ENCODE measurements at places on chromosomes 1 and 21.

GRCh38 chr1:35887508-35887907 lies 4.5 kb downstream of the AGO1 start:
- no peak for DNase-seq

DNA sequence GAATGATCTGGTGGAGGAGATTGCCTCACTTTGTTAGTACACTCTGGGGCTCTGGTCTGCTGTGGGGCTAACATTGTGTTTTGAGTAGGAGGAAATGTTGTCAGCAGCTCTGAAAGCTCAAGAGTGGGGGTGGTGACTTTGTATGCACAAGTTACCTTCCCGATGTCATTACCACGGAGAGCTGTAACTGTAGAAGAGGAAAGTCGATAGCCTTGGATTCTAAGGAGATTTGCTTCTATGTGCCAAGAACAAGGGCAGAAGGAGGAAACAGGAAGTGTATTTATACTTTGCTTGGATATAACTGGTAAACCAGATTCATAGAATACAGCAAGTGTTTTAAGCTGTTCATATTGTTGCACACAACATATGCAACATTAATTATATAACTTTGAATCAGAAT lies 196.1 kb downstream of the AMY1C start:
- DNase-seq: no peak

GRCh38 chr1:228272831-228273571 lies 65.2 kb downstream of the OBSCN start:
- DNase-seq: no peak

- no peak for DNase-seq
These were observed 98.5 kb upstream of the VANGL1 start for GRCh38 chr1:115543247-115543646.

DNA sequence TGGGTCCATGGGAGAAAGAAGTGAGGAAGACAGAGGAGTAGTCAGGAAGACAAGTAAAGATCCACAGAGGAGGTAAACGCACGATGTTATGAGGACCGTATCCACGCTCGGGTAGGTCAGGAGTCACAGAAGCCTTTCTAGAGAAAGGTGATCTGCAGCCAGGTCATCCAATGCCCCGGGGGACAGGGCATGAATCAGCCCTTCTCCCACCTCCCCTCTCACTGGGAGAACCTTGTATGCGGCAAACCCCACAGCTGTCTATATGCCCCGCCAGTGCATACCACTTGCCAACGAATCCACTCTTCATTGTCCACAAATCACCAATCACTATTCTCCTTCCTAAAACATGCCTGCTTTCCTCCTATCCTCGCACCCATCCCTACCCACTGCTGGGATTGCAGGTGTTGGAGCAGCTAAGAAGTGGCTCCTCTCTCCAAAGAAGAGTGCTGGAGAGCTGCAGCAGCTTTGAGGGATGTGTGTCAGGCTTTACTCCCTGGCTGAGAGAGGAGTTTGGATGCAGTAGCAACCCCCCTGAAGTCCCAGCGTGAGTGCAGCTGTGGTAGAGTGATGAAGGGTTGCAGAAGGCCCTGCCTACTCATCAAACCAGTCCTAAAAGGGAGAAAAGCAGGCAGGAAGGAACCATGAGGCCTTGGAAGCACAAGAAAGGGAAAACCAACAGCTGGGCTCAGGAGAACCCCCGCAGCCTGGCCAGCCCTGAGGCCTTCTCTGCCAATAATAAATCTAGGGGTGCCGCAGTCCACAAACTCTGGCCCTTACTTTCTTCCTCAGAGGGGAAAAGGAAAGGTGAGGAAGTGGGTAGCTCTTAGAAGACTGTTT lies 102.2 kb upstream of the GADD45A start:
- no peak for DNase-seq

- no peak for DNase-seq
These were observed 174.0 kb downstream of the CRB1 start for GRCh38 chr1:197441999-197442414.

DNA sequence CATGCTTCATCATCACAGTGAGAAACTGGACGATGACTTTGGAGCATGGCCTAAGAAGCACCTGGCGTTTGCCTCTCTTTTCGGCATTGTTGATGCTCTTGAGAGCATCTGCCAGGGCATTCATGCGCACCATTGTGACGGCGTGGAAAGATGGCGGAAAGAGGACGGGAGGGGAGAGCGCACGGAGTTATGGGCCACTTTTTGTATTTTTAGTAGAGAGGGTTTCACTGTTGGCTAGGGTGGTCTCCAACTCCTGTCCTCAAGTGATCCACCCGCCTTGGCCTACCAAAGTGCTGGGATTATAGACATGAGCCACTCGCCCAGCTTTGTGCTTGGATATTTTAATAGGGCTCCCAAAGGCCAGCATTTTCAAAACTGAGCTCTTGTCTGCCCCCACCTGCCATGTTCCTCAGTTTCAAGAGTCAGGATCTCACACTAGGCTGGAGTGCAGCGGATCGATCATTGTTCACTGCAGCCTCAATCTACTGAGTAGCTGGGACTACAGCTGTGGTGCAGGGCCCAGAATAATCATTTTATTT lies 5.3 kb downstream of the RPS8 start:
- no peak for DNase-seq

DNA sequence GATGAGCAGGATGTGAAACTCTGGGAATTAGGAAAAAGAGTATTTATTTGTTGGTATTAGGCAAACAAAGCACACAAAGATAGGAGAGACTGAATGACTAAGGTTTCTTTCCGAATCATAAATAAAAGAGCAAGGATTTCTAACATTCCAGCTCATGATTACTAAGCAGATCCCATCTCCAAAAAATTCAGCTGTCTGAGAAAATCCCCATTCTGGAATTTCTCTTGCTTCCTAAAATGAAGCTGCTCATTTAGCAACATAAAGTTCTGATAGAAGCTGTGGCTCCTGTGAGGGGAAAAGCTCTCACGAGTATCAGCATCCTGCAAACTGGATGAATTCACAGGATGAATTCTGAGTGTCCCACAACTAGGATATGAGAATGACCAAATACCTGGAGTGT lies 6.7 kb upstream of the SH2D5 start:
- DNase-seq: no peak

DNA sequence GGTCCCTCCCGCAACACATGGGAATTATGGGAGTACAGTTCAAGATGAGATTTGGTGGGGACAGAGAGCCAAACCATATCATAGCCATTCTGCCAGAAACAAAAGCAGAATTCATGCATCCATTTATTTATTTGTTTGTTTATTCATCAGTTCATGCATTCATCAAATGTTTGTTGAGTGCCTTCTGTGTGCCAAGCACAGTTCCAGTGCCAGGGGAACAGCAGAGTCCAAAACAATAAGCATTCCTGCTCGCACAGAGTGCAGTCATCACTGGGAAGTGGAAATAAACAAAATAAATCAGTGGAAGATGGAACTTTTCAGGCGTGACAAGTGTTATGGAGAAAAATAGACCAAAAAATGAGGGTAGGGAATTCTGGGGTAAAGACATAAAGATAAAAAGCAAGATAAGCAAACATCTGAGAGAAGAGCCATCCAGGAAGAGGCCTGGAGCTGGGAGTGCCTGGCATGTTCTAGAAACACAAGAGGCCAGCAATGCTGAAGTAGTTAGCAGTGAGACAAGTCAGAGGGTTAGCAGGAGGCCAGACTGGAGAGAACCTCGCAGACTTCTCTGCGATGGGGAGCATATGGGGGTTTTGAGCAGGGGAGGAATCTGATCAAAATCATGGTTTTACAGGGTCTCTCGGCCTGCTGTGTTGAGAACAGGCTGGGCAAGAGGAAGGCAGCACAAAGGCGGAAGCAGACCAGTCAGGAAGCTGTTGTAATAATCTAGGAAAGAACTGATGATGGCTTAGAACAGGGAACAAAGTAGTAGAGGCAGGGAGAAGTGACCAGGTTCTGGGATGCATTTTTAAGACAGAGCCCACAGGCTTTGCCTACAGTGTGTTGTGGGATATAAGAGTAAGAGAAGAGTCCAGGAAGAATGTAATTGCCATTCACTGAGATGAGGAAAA lies 113.2 kb downstream of the GLUL start:
- DNase-seq: no peak

DNA sequence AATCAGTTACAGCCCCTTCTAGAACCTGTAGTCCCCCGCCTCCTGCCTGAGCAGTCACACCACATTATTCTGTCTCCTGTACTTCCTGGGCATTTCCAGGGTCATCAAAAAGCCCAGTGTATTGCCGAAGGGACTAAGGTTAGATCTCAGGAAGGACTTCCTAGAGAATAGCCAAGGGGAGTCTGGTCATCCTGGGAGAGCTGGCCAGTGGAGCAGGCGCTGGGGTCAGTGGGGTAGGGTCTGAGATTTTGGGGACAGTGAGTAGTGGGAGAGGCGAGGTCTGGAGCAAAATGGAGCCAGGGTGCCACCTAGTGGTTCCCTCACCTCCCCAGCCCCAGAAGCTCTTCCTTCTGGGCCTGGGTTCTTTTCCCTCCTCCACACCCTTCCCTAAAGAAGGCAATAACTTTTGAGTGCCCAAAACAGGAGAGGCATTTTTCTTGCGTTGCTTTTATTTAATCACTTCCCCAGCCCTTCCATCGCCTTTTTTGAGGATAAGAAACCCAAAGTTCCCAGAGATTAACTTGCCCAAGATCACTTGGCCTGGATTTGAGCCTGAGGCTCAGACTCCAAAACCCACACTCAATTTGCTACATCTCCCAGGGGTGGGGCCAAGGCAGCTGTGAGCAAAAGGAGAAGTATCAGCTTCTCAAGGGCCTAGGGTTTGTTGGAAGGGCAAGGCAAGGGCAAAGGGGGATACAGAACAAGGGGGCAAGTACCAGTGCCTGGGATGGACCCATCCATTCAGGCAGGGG lies 7.3 kb upstream of the PMVK start:
- DNase-seq: no peak

GRCh38 chr1:44418022-44418673 lies 13.1 kb downstream of the RNF220 start:
- DNase-seq: no peak

DNA sequence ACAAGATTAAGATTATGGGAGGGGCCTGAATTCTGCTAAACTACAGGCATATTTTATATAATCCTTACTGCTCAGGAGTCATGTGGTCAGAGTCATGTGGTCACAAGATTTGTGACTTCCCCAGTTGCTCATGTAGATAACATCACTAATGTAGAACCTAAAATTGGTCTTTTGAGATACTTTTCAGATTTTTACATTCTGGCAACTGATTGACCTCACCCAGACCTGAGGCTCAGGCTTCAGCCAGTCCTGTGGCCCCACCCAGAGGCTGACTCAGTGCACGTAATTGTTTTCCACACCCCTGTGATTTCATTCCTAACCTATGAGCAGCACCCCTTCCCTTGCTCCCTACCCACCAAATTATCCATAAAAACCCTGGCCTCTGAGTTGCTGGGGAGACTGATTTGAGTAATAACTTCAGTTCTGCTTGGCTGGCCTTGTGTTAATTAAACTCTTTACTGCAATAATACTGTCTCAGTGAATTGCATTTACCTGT lies 41.7 kb upstream of the ZNF326 start:
- no peak for DNase-seq

- no peak for DNase-seq
These were observed 13.0 kb upstream of the NEK7 start for GRCh38 chr1:198143797-198144196.

DNA sequence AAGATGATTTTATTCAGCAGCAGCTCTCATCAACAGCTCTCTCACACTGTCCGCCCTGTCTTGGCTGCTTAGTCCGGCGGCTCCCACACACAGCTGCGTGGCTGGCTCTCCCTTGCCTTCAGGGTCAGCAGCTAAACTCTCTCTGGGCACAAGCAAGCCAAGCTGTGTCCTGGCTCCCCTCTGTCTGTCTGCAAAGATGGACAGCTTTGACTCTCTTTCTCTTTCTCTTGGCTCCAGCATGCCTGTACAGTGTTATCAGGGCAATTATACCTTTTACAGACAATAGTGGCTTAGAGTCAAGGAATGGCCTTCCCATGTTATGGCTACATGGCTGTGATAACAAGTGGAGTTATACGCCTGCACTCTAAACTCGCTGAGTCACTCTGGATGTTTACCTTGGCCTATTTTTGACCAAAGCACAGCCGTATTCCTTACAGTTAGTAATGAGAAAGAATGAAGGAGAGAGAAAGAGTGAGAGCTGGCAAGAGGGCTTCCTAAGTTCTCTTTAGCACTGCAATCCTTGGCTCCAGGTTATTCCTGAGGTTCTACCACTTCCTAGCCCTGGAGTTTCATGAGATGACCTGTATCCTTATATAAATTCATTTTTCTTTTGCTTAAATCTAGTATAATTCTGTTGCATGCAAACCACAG lies 59.9 kb upstream of the ZSWIM5 start:
- DNase-seq: no peak

DNA sequence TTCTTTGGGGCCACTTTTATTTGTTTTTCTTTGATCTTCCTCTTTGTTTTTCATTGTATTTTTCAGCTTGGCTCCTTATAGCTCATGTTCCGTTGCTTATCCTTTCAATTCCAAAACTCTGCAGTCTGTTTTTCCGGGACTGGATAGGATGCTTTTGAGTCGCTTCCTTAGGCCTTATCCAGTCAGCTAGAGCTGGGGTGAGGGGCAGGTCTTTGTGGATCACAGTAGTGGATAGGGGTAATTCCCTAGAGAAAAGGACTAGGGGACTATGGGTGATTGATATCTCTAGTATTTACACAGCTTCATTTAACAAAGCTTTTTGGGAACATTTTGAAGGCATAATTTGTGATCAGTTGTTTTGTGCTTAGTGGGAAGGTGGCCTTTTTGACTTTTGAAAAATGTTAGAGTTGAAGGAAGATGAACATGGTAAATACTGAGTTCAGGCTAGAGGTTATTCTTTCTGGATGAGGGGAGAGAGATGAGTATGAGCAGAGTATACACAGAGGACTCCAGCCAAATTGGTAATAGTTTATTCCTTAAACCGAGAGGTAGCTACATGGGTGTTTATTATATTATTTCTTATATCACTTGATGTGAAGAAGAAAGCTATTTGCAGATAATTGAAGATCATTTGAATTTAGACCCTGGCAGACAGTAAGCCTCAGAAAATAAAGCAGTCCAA lies 22.5 kb downstream of the CEP350 start:
- DNase-seq: no peak

- no peak for DNase-seq
These were observed 158.8 kb downstream of the TOMM20 start for GRCh38 chr1:234969581-234970400.

DNA sequence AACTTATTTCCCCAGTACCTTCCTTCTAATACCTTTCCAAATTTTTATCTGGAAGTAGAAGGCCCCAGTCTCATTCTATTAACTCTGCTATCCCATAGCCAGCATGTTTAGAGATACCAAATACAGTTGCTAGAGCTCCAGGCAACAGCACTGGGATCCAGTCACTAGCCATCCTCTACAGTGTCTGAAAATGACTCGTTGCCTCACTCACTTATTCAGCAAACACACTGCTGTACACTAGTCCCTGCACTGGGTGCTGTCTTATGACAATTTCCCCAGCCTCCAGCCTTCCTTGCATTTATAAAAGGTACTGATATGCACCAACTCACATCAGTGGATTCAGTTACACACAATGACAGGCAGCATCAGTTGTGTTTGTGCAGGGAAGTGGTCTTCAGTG lies 179.0 kb downstream of the DSCAM start:
- DNase-seq: no peak

DNA sequence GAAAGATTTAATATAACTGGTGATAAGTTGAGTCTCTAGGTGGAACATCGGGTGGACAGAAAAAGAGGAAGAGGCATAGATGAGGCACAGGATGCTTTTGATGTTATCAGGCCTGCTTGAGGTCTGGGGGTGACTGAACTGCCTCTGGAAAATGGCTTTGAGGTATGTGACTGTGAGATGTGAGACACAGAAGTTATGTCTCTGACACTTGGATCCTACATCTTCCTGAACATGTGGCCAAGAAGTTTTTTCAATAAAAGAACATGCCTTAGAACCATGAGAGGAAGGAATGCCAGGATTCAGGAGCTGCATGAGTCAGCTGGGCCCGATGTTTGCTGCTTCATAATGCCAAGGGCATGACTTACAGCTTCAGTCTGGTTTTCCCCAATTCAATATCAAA lies 11.5 kb upstream of the AIM2 start:
- no peak for DNase-seq

All from activated CD8-positive, alpha-beta memory T cell treated with anti-CD3 and anti-CD28 coated beads for 48 hours (primary cell).